ENCODE measurements at places on chromosomes 7 and 10. TPM values are rescaled to one million over a fixed set of nuclear protein-coding genes. Genes with fewer than 3 reads are reported as not detected.

The VOPP1 gene
- 123 TPM for total RNA-seq

The GRM3 gene
- not detected for total RNA-seq

The PRSS37 gene
- total RNA-seq = not detected

The NUDCD3 gene
- 77.6 TPM for total RNA-seq

The CUEDC2 gene
- 39.2 TPM for total RNA-seq

The MYPN gene
- total RNA-seq = 1.1 TPM

The KAZALD1 gene
- 22.4 TPM for total RNA-seq

The ZNF277 gene
- total RNA-seq = 25.9 TPM

The DGKB gene
- total RNA-seq = 0.58 TPM

The OPALIN gene
- not detected for total RNA-seq

The EN2 gene
- total RNA-seq = not detected

The MOGAT3 gene
- total RNA-seq = not detected

The HTR5A gene
- total RNA-seq = not detected

The OPN4 gene
- not detected for total RNA-seq

The PDIA4 gene
- 558 TPM for total RNA-seq

The LRRC18 gene
- total RNA-seq = not detected

The TAS2R5 gene
- total RNA-seq = 0.77 TPM

The NUTM2E gene
- total RNA-seq = under 0.01 TPM

The FAM24B gene
- 4.4 TPM for total RNA-seq

The CLCN1 gene
- total RNA-seq = not detected

The GNG11 gene
- 152 TPM for total RNA-seq

The HMX2 gene
- total RNA-seq = not detected

The SNCG gene
- total RNA-seq = 36.1 TPM

The ANKRD61 gene
- under 0.01 TPM for total RNA-seq

The MLXIPL gene
- total RNA-seq = not detected

The KAT6B gene
- total RNA-seq = 28.2 TPM

The GRID1 gene
- total RNA-seq = not detected

The OR6V1 gene
- total RNA-seq = not detected

The TMEM229A gene
- total RNA-seq = not detected

The OR2A42 gene
- not detected for total RNA-seq

The ACTR3C gene
- total RNA-seq = 0.19 TPM

The SFTPA1 gene
- total RNA-seq = not detected

The AKR1C3 gene
- 91.6 TPM for total RNA-seq

The SH2D4B gene
- total RNA-seq = under 0.01 TPM

The JCAD gene
- total RNA-seq = 7.1 TPM

The HOGA1 gene
- total RNA-seq = 0.56 TPM

The CYP2C19 gene
- not detected for total RNA-seq

The PGAM2 gene
- total RNA-seq = 0.56 TPM

The DNMBP gene
- 21.1 TPM for total RNA-seq

The KLF14 gene
- under 0.01 TPM for total RNA-seq

The TDRD1 gene
- 5.1 TPM for total RNA-seq

The CFTR gene
- total RNA-seq = under 0.01 TPM

The RPS24 gene
- total RNA-seq = 2,395 TPM

The FGF8 gene
- total RNA-seq = 0.19 TPM

The CCDC3 gene
- total RNA-seq = 4.5 TPM

The CNNM1 gene
- total RNA-seq = 0.28 TPM

All from regular cardiac myocyte (primary cell).